ENCODE measurements at places on chromosomes 11 and 22.
A peak's percentile ranks its signal among the peaks of the same experiment; 100 is the strongest.

- DNase-seq: no peak
These were observed 31.6 kb downstream of the SGSM3 start for GRCh38 chr22:40401981-40402406.

- DNase-seq: no peak
These were observed 78.3 kb upstream of the AKIP1 start for GRCh38 chr11:8832571-8833260.

DNA sequence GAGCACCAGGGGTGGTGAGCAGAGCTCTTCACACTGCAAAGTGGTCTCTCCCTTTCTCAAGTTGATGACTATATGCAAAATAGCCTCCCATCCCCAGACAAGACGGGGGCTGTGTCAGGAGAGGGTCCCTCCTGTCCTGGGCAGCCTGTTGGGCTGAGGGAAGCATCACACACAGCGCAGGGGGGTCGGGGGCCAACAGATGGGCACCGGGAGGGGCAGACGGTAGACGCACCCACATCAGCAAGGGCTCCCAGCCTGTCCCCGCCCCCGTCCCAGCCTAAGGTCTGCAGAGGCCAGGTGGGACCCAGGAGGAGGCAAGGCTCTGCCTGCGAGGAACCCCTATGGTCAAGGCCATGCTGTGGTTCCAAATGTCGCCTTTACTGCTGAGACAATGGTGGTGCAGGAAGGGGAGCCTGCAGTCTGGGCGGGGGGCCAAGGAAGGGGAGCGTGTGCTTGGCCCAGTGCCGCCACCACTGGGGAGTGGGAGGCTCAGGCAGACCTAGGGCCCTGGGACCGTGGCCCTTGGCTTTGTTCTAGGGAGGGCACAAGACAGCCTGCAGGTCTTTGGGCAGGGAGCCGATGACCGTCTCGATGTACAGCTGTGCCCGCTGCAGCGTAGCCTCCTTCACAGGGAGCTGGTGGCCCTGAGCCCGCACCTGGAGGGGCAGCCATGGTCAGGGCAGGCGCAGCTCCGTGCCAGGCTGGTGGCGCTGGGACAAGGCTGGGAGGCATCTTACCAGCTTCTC, 4.3 kb upstream of the PLXNB2 start:
- DNase-seq: no peak

DNA sequence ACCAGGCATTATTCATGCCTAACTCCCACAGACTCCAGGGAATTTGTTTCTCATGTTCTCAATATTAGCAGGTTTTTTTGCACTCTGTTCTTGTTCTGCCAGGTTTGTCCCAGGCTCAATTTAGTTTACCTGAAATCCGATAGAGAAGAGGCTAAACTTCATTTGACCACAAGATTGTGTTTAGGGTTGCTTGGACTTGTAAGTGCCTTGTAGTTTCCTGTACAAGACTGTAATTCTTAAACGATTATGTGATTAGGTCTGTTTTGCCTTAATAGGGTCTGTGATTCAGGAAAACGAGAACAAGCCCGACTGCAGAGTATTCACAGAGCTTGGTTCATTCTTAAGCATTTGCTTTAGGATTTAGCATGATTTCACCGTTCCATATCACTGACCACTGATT, 1.8 kb downstream of the PRSS23 start:
- no peak for DNase-seq

- DNase-seq: peak; percentile 17
These were observed 164.6 kb downstream of the ETS1 start for GRCh38 chr11:128422576-128423370.
